ENCODE measurements at places on chromosomes 1 and 21. TPM values are rescaled to one million over a fixed set of nuclear protein-coding genes. Genes with fewer than 3 reads are reported as not detected.

GRCh38 chr1:78619803-78620579 lies at the start of gene IFI44L:
Gene IFI44L, plus strand, starts transcription at chr1:78620448. Its CDS starts 7,468 bp downstream, at chr1:78627916.
- DNase-seq = peak; percentile 63

- DNase-seq = peak; percentile 58
These were observed 16.9 kb downstream of the MTF2 start for GRCh38 chr1:93095804-93096585.

DNA sequence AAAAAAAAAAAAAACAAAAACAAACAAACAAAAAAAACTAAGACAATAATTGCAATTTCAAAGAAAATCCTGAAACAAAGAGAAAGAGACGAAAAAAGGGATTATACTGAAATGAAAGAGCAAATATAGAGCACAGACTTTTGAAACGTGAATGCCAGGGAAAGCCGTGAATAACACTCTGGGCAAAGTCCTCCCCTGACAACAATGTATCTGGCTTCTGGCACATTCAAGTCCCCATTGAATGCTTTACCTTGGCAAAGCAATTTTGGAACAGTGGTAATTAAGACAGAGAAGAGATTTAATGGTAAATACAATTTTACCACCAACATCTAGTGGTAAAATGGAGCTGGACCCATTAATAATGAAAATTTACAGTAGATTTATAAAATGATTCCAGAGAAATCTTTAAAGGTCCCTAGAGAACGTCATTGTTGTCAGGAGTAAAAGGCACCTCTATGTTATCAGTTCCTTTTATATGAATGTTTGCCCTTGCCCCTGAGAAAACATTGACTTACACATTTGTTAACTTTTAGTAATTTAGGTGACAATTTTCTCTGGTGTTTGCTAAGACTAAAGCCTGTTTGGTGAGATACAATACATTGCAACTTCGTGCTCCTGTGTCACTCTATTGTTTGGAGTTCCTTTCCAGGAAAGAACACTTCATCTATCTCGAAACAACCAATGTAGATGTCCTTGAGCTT lies 89.7 kb downstream of the GREM2 start:
- no peak for DNase-seq

DNA sequence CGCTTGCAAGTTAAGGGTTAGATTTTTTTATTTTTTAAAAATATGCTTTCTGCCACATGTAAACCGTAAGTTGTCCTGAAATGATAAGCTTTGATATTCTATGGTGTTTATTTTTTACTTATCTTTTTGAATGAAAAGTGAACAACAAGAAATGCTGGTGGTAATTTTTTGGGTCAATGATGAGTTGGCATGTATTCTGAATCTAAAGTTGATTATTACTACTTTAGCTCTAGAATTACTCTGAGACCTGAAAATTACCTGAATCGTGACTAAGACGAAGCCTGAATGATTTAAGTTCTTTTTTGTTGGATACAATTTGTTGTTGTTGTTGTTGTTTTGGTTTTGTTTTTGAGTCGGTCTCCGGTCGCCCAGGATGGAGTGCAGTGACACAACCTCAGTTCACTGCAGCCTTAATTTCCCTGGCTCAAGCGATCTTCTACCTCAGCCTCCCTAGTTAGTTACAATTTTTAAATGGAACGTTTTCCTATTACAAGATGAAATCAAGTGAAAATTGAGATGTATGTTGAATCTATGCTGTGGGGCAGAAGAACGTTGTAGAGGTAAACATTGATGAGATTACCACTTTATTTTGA lies 941 bp downstream of the RABGGTB start:
- no peak for DNase-seq

- peak; percentile 5 for DNase-seq
These were observed 545.2 kb downstream of the MRPL39 start for GRCh38 chr21:25062061-25062460.

- no peak for DNase-seq
These were observed 14.0 kb downstream of the SESN2 start for GRCh38 chr1:28273216-28273860.

Gene TMPRSS15
- 0.40 TPM for total RNA-seq

DNA sequence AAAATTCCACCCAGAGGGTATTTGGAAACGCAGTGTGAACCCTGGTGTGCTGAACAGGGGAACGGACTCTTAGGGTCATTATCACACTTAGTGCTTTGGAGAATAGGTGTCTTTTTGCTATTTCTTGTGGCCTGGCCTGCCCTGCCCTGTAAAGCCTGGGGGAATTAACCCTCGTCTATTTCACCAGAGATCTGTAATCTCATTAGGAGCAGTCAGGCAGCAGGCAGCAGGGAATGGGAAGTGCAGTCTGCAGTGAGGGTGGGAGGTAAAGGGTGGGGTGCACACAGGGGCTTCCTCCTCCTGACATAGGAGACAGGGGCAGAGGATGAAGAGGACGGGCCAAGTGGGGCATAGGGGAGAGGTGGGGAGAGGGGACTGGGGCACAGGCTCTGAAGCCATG lies 1.1 kb upstream of the SLC1A7 start:
- no peak for DNase-seq

- no peak for DNase-seq
These were observed 342 bp downstream of the GSTM5 start for GRCh38 chr1:109712321-109712864.

DNA sequence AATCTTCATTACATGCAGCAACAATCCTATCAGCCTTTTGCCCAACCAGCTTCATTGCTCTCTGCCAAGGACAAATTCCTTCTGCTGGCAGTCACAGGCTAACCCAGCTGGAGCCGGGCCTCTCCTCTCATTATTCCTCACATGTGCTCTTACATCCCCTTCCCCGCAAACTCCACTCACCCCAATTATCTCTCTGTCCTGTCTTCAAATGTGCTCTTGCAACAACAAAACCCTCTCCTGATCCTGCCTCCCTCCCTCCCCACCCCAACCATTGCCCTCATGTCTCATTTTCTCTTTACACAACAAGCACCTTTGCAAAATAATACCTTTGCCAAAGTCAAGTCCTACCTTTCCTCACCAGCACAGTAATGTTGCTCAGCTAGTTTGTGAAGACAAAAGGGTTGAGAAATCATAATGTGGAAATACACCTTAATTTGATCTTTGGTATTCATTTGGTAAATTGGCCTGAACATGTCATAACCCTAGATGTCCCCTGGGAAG lies 36.0 kb upstream of the DHCR24 start:
- DNase-seq = no peak

DNA sequence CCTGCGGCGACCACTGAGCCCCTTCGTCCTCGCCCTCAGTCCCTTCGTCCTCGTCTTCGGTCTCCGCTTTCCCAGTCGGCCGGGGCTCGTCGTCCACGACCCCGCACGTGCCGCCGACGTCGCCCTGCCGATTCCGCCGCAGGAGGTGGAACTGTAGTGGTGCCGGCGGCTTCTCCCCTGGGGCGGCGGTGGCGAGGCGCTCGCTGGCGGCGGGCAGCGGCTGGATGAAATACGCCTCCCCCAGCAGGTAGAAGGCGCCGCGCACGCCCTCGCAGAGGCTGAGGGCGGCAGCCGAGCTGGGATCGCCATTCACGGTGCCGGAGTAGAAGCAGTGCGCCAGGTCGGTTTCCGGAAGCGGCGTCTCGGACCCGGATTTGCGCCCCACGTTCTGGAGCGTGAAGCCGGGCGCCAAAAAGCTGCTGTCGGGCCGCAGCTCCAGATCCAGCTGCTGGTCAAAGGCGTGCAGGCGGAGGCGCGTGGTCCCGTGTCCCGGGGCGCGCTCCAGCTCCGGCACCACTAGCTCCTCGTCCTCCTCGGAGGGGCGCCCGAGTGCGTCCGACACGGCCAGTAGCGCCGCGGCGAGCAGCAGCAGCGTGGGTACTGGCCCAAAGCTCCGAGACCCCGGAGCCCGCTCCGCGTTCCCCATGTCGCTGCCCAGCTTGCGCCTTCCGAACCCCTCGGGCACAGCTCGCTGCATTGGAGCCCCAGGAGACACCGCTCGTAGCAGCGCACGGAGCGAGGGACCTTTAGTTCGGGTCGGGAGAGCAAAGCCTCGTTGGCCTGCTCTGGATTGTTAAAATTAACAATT lies 747 bp downstream of the ADAMTS1 start:
- DNase-seq = peak; percentile 82

DNA sequence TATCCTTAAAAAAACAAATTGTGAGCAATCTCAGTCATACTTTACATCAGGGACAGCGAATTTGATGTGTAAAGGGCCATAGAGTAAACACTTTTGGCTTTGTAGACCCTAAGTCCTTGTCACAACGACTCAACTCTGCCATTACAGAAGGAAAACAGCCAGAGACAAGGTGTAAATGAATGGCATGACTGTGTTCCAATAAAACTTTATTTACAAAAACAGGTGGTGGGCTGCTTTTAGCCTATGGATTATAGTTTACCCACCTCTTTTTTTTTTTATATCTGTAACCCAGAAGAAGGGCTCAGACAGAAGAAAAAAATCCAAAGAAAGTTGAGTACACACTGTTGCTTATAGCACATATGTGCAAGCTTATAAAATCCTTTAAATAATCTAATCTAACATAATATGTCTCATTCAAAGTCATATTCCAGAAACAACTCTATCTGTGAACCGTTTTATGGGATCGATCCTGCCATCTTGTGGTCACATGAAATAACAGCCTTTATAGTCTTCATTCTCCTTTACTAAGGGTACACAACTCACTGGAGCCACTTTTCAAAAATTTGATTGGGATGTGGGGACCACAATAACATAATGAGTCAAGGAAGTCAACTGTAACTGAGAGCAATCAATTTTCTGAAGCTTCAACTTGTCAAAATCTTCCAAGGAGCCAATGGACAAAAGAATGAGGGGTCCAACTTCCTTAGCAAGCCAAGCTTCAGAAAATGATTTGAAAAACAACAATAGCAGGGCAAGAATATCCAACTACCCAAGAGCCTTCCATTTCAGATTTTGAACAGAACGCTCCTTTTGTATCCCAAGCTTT lies 142.2 kb upstream of the KRTAP19-8 start:
- peak; percentile 59 for DNase-seq

Gene MNDA
- 2.0 TPM for total RNA-seq

Gene VTCN1
- 0.04 TPM for total RNA-seq

Gene CAMK1G
- total RNA-seq = 0.04 TPM

Gene ARHGAP29
- 29.1 TPM for total RNA-seq

Data from muscle of leg (tissue), 16 donors.